Stimulated activated CD8-positive, alpha-beta memory T cell treated with anti-CD3 and anti-CD28 coated beads, Interleukin-7, amount 100 ng/mL, for 24 hours (primary cell): ENCODE measurements at places on chromosomes 12 and 14.

- DNase-seq = no peak
Measured at GRCh38 chr14:100688598-100689461, 37.9 kb upstream of the DLK1 start.

- no peak for DNase-seq
Measured at GRCh38 chr14:91861091-91861490, 6.2 kb downstream of the TC2N start.

- DNase-seq = no peak
Measured at GRCh38 chr12:20142956-20143355, 225.4 kb upstream of the PDE3A start.

DNA sequence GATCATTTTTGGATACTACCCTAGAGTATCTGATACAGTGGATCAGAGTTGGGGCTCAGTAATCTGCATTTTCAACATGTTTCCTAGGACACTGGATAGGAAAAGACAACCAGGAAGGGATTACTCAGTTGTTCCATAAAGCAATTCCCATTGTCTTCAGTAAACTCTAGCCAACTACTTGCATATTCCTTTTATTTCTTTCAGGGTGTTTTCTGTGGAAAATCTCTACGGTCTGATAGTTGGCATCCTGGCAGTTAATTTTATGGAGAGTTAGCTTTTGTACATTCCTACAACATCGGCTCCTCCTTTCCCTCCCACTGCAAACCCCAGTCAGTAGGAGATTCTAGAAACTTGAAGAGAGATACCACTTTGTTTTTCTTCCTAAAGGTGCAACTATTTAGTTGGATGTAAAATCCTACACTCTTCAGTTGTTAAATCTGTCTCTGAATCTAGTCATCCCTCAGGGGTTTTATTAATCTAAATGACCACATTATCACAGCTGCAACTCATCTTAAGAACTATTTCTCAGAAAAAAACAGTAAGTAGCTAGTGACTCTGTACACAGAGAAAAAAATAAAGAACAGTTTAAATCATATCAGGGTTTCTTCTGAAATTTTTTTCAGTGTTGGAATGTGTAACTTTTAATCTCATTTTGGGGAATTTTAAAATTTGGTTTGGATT, 103.9 kb downstream of the PDE3A start:
- DNase-seq = no peak

DNA sequence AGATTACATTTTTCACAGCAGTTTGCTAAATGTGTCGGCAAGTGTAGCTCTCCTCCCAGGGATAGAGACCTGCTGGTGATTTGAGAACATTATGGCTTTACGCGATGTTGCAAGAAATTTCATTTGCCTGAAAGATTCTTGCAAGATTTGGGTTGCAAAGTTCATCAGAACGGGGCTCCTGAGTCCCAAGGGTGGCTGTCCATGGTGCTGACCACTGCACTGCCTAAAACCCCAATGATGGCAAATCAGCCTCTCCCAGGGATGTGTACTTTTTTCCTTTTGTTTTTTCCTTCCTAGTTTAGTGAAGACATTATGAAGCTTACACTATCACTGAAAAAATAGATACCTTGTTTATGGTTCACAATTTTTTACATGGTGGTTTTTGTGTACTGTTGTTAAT, 85.4 kb downstream of the WSCD2 start:
- no peak for DNase-seq

- no peak for DNase-seq
Measured at GRCh38 chr12:130916241-130916911, 37.3 kb upstream of the ADGRD1 start.

DNA sequence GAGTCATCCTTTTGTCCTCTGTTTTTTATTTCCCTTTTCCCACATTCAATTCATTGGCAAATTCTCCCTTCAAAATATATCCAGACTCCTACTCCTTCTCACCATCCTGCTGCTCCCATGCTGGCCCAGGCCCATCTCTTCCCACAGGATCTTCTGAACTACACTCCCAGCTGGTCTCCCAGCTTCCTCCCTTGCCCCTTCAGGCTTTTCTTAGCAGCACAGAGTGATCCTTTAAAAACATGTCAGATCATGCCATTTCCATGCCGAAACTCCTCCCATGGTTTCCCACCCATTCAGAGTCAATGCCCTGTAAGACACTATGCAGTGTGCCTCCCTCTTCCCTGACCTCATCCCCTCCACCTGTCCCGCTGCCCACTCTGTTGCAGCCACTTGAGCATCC, 2.4 kb upstream of the KRT84 start:
- no peak for DNase-seq

DNA sequence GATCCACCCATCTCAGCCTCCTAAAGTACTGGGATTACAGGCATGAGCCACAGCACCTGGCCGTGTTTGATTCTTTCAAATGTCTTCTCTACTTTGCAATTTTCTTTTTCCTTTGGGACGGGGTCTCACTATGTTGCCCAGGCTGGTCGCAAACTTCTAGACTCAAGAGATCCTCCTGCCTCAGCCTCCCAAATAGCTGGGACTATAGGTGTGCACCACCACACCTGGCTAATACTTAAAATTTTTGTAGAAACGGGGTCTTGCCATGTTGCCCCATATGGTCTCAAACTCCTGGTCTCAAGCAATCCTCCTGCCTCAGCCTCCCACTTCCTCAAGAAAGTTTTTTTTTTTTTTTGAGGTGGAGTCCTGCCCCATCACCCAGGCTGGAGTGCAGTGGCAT, 1.7 kb downstream of the GATC start:
- DNase-seq = no peak

DNA sequence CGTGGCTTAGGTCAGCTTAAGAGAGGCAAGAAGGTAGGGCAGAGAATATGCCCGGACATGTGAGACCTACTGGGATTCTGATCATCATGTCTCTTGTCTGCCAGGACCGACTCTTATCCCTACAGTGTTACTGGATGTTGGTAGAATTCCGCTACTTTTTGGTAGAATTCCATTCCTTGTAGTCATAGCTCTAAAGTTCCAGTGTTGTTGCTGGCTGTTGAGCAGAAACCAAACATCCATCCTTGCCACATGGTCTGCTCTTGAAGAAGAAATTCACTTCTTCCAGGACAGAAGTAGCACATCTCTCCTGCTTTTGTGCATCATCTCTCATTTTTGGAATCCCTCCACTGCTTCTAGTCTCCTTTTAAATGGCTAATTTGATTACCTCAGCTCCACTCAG, 453.7 kb downstream of the RPL10L start:
- no peak for DNase-seq

DNA sequence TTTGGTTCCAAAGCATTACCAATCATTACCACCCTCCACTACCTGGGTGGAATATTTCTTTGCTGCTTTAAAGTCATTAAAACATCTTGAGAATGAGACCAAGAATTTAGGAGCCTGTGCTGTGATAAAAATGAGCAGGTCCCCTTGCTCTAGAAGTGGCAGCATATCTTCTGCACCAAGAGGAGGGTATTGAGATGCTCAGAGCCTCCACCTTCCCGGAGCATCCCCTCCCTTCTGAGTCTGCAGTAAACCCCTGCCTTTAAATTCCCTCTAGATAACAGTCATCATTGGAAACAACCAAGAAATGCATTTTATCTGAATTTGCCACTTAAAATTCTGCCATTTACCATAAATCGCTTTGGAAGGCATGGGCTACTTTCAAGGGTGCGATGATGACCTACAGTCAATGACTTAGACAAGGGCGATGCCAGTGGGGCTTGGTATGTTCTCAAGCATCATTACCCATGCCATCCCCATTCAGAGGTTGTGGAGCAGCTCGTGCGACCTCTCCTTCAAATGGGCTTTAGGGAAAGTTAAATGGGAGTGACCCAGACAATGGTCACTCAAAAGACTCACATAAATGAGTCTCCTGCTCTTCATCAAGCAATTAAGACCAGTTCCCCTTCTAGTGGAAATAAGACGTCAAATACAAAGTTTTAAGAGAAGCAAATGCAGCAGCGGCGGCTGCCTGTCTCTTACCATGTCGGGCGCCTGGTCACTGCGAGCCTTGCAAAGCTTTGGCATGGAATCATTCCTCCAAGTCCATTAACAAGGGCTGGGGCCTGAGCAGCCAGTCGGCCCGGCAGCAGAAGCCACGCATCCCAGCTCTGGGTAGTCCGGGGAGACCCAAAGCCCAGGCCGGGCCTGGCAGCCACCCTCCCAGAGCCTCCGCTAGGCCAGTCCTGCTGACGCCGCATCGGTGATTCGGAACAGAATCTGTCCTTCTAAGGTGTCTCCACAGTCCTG, 334.5 kb downstream of the TMEM121 start:
- DNase-seq = no peak

DNA sequence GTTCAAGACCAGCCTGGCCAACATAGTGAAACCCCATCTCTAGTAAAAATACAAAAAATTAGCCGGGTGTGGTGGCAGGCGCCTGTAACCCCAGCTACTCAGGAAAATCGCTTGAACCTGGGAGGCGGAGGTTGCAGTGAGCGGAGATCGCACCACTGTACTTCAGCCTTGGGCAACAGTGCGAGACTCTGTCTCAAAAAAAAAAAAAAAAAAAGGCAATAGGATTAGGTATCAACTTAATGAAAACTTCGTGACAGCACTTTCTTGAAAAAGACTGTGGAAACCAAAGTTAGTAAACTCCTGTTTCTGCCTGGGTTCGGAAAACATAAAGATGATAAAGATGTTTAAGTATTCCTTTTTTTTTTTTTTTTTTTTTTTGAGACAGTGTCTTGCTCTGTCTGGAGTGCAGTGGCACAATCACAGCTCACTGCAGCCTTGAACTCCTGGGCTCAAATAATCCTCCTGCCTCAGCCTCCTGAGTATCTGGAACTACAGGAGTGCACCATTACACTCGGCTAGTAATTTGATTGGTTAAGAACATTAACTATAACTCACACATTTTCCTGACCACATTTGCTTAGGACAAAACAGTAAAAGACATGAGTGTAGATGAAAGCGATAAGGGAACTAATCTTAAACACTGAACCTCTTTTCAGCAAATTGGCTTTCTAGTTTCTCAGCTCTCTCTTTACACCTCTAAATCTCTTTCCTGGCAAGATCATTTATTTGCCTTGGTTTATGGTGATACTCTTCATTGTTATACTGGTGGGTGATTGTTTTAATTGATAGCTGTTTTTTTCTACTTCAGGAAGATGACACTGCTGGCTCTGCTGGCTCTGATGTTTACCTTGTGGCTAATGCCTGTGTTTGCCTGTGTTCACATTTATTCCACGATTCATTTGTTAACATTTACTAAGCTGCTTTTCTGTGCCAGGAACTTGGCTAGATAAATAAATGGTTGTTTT, 15.8 kb downstream of the HIF1A start:
- DNase-seq = no peak

GRCh38 chr14:58873228-58873953, 235.6 kb downstream of the DACT1 start:
- DNase-seq = no peak

- no peak for DNase-seq
Measured at GRCh38 chr14:100893228-100893601, 10.3 kb downstream of the RTL1 start.

DNA sequence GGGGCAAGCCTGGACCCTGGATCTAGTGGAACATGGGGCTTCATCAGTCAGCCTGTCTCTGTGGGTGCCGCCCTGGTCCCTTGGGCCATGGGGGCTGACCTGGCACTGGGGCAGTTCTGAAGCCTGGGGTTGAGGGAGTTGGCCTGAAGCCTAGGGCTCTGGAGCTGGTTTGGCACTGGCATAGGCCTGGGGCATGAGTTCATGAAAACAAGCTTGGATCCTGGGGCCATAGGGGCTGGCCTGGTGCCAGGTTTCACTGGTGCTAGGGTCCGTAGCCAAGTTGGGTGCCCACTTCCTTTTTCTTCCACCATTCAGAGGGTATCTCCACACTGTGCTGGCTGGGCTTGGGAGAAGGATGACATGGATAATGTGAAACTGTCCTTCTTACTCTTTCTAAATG, 26.6 kb upstream of the ANO4 start:
- DNase-seq = no peak

DNA sequence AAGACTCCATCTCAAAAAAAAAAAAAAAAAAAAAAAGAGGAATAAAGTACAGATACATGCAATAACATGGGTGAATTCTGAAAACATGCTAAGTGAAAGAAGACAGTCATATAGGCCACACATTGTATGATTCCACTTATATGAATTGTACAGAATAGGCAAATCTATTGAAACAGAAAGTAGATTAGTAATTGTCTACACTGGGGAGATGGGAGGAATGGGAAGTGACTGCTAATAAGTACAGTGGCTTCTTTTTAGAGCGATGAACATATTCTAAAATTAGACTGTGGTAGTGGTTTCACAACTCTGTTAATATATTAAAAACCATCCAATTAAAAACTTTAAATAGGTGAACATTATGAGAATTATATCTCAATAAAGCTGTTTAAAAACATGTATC, 74.4 kb downstream of the ANKS1B start:
- DNase-seq = no peak
